ENCODE measurements at places on chromosomes 13 and 19.
A peak's percentile ranks its signal among the peaks of the same experiment; 100 is the strongest.

DNA sequence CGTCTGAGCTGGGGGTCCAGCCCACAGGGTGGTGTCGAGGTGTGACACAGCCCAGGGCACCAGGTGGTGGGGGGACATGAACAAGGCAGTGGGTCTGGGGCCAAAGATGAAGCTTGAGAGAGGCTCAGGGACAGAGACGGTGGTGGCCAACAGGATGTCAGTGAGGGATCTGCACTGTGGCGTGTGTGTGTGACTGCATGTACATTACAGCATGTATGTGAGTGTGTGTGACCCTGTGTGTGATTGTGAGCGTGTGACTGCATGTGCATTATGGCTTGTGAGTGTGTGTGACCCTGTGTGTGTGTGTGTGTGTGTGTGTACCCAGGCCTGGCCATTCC is 1.6 kb downstream of the ADAMTS10 start:
- DNase-seq = no peak

DNA sequence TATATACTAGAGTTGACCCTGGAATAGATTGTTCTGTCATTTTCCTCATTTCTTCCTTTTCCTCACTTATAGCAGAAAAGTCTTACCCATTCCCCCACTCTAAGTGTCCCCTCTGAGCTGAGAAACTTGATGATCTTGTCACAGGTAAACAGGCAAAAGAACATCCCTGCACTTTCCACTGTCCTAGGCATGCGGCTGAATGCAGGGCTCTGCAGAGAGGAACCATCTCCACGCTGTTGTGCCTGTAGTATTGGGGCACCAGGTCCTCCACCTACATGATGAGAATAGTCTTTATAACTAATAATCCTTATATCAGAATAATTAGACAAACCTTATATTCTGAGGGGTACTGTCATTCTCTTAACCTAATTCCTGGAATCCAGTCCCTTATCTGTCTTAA is 211.3 kb downstream of the RBM26 start:
- DNase-seq = no peak

DNA sequence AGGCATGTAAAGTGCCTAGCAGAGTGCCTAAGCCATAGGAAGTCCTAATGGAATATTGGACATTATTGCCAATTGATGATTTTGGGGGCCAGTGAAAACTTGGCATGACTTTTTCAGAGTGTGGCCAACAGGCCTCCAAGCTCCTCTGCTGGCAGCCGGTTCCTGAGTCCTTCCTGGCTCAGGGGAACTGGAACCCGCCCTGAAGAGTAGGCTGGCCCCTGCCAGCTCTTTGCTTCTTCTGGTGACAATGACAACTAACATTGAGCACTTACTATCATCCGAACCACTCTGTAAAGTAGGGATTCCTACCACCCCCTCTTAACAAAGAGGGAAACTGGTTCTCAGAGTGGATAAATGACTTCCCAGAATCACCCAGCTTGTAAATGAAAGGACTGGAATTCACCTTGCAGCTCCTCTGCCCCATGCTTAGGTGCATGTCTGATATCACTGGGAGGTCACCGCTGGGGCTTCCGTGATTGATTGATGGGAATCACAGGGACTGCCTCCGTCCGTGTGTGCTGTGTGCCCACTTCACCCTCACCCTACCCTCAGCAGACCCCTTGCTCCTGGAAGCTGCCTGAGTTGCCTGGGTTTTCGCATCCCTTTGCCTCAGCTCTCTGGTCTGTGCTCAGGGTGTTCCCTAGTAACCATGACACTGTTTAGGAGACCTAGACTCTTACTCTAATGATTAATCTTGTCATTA is 50.6 kb downstream of the TNFRSF19 start:
- no peak for DNase-seq

DNA sequence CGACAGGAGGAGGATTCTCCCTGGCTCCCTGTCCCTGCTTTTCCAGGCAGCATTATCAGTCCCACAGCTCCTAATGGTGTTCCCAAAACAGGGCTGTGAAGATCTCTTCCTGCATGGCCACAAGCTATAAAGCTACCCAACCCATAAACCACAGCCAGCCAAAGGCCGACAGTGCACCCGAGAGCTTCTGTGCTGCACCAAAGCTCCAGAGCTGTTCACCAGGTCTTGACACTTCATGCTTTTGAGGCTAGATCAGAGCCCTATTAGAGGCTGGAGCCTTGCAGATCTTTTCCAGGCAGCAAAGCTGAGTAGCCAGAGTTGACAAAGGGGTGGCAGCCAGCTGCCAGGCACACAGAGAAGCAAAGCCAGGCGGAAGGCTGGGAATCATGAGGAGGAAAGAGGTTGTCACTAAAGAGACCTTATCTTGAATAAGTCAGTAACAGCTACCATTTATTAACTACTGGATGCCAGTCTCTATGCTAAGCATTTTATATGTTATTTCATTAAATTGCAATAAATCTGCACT is 180.4 kb downstream of the KATNAL1 start:
- DNase-seq = no peak

DNA sequence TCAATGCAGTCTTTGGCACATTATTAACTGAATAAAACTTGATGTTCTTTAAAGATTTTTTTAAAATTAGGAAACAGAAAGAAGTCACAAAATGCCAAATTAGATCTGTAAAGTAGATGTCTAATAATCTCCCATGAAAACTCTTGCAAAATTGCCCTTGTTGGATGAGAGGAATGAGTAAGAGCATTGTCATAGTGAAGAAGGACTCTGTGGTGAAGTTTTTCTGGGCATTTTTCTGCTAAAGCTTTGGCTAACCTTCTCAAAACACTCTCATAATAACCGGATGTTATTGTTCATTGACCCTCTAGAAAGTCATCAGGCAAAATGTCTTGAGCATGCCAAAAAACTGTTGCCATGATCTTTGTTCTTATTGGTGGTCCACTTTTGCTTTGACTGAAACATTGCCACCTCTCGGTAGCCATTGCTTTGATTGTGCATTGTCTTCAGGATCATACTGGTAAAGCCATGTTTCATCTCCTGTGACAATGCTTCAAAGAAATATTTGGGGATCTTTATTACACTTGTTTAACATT is 549.3 kb downstream of the LIG4 start:
- DNase-seq = no peak

GRCh38 chr13:31160857-31161556 is 697 bp downstream of the HSPH1 start:
- DNase-seq = peak; percentile 4

- no peak for DNase-seq
Observed at GRCh38 chr13:29532116-29532515, 63.4 kb downstream of the SLC7A1 start.

- DNase-seq = no peak
Observed at GRCh38 chr19:51546107-51546649, 14.7 kb upstream of the SIGLEC6 start.

Measured in esophagus squamous epithelium (tissue), 5 donors.